ENCODE measurements at places on chromosomes 7 and 10.

GRCh38 chr7:517774-518629 lies 1.6 kb downstream of the PDGFA start:
- peaks cover 25% of the 10 kb centered on the region for H3K27me3 ChIP-seq
- H3K27ac ChIP-seq: no peak overlapping the region
- no peak overlapping the region for H3K4me3 ChIP-seq
- no peaks in the 10 kb centered on the region for H3K36me3 ChIP-seq
- H3K4me1 ChIP-seq: no peaks in the 10 kb centered on the region

DNA sequence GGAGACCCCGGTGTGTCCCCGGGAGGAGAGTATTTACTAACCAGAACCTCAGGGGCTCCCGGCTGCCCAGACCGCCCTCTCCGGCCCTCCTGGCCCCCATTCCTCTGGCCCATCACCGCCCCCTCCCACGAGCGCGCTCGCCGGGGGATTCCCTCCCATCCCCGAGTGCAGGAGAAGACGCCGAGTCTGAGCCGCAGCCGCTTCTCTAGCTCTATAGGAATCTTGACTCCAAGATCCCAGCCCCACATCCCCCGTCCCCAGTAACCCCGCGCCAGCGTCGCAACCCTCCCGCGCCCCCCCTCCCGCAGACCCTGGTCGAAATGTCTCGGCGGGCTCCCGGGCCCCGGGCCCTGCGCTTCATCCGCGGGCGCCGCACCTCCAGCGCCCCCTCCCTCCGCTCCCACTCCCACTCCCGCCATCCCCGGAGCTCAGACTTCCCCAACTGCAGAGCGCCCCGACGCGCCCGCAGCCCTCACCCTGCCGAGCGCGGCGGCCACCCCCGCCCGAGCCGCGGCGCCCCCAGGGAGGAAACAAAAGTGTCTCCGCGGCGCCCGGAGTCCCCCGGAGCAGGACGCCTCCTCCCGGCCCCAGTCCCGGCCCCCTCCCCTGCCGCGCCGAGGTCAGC lies 541 bp downstream of the ELMO1 start:
- peak overlapping the region; percentile 73 for H3K4me3 ChIP-seq
- peak overlapping the region; percentile 90 for H3K27ac ChIP-seq
- no peaks in the 10 kb centered on the region for H3K27me3 ChIP-seq
- peak; percentile 41 for DNase-seq

GRCh38 chr7:134293002-134293740 lies 23.6 kb downstream of the SLC35B4 start:
- no peaks in the 10 kb centered on the region for H3K4me1 ChIP-seq
- H3K27me3 ChIP-seq: no peaks in the 10 kb centered on the region
- DNase-seq: no peak

GRCh38 chr7:116702046-116702785 lies 30.2 kb downstream of the MET start:
- no peaks in the 10 kb centered on the region for H3K36me3 ChIP-seq
- H3K4me1 ChIP-seq: no peaks in the 10 kb centered on the region

GRCh38 chr10:2839081-2839725 lies 228.1 kb upstream of the PFKP start:
- no peak overlapping the region for H3K4me3 ChIP-seq
- H3K4me1 ChIP-seq: no peaks in the 10 kb centered on the region
- no peaks in the 10 kb centered on the region for H3K36me3 ChIP-seq
- DNase-seq: peak; percentile 72
- H3K27ac ChIP-seq: no peak overlapping the region

All from mesendoderm (in vitro differentiated cells).